ENCODE measurements at places on chromosomes 11 and 22. TPM values are rescaled to one million over a fixed set of nuclear protein-coding genes. Genes with fewer than 3 reads are reported as not detected.

Gene TSGA10IP
- total RNA-seq = 1.9 TPM

Gene OR52E8
- not detected for total RNA-seq

Gene MOGAT2
- not detected for total RNA-seq

Gene CCDC73
- not detected for total RNA-seq

Gene CHKB
- 51.8 TPM for total RNA-seq

Gene PDGFB
- total RNA-seq = 9.6 TPM

Gene CTSD
- 182 TPM for total RNA-seq

Gene KCNK4
- not detected for total RNA-seq

Gene HBD
- not detected for total RNA-seq

Gene WBP2NL
- not detected for total RNA-seq

Gene PLAAT2
- 0.61 TPM for total RNA-seq

Gene PKDREJ
- total RNA-seq = 0.04 TPM

Gene KREMEN1
- 3.2 TPM for total RNA-seq

DNA sequence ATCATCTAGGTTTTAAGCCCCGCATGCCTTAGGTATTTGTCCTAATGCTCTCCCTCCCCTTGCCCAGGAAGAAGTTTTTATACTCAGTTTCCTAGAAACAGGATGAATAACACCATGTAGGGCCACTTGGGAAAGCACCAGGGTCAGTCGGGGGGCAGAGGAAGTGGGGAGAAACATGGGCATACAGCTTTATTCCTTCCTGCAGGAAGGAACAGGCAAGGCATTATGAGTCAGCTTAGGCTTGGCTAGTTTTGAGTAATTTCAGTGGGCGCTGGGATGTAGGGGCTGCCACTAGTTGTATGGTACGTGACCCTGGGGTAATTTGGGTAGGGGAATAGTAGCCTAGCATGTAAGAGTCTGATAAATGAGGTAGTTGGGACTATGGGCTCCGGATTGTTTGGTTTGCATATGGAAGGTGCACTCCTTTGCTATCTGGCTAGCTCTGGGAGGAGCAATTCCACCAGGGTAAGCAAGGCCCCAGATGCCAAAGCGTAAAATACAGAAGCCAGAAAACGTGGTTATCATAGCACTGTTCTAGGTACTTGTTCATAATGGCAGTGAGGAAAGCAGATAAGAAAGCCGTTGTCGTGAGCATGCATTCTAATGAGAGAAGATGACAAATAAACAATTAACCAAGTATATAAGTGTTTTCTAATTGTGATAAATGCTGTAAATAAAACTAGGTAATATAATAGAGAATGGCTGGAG lies 24.8 kb downstream of the ACER3 start:
- no peak for DNase-seq

GRCh38 chr11:31214372-31214771 lies 155.2 kb downstream of the DCDC1 start:
- DNase-seq = no peak

GRCh38 chr11:7671347-7672215 lies 1.7 kb downstream of the CYB5R2 start:
- no peak for DNase-seq

- no peak for DNase-seq
These were observed 1.7 kb upstream of the SPINDOC start for GRCh38 chr11:63811522-63811921.

DNA sequence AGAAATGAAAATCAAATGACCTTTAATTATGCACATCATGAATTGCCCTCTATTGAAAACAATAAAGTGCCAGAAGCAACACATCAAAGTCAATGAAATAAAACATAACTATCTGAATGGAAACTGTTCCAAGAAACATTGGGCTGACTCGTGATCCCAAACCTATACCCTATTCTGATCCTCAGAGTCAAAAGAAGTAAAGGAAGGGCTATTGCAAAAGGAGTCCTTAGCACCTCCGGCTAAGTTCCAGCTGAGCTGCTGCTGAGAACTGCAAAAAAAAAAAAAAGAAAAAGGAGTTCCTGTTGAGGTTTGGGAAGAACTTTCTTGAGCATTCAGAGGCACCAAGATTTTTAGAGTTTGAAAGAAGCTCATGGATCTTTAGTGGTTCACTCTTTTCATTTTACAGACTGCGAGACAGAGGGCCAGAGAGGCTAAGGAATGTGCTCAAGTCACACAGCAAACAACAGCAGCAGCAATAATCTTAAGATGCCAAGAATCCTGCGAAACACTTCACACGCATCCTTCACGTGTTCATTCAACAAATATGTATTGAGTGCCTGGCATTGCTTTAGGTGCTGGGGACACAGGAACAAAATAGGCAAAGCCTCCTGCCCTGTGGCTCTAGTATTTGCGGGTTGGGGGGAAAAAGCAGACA lies 841 bp upstream of the TMPRSS13 start:
- DNase-seq = no peak

- DNase-seq = no peak
These were observed 66.0 kb downstream of the RDX start for GRCh38 chr11:110230377-110230776.

GRCh38 chr11:95923728-95924413 lies at the start of gene MTMR2:
Gene MTMR2, minus strand, starts transcription at chr11:95924107. Its CDS starts 153 bp downstream, at chr11:95923954.
- peak; percentile 38 for DNase-seq

DNA sequence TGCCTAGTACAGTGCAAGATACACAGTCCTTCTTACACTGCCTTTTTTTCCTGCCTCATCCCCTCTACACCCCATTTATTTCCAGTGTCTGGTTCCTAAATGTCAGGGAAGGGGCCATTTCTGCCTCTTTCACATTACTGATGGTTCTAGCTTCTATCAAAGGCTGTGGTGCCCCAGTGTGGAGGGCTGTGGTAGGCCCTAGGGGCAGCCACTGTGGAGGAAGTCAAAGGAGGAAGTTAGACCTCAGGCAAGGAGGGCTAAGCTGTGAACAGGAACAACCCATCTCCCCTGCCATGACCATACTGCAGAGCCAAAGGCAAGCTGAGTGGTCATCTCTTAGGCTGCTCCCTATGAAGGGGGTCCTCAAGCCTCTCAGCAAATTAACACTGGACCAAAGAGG lies 81.9 kb upstream of the CRTAM start:
- no peak for DNase-seq

GRCh38 chr11:33808228-33808828 lies 34.0 kb upstream of the FBXO3 start:
- peak; percentile 99 for DNase-seq

GRCh38 chr11:110187731-110188130 lies 94.5 kb downstream of the ZC3H12C start:
- no peak for DNase-seq

GRCh38 chr11:68965901-68966853 lies 14.6 kb downstream of the MRGPRD start:
- DNase-seq = no peak

DNA sequence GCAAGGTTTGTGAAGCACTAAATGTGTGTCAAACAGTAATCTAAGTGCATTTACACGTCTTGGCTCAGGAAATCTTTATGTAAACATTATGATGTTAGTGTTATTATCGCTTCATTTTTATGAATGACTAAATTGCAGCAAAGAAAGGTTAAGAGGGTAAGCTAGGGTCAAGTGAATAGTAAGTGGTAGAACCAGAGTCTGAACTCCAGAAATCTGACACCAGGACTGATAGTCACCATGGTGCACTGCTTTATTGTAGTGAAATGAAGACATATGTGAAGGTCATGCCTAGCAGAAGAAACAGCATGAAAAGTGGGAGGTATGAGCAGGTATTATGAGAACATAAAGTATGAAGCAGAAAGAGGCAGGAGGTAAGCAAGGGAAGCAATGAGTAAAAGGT lies 368.7 kb upstream of the TENM4 start:
- no peak for DNase-seq

GRCh38 chr11:10490398-10491241 lies 35.6 kb downstream of the AMPD3 start:
- no peak for DNase-seq

DNA sequence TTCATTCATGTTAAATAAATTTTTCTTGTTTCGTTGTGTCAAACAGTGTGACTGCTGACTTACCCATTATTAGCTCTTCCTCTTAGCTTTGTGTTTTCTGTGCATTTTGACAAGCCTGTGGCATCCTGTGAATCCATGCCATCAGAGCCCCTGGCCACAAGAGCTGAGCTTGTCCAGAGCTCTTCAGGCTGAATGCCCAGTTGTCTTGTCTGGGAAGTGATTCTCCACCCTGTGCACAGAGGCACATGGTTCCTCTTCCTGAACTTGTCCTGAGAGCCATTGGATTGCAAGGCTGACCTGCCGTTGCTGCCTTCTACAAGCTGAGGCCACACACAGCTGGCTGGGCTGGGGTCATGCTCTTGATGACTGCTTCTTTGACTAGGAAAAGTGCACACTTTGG lies 64.1 kb downstream of the PPP6R3 start:
- DNase-seq = no peak

DNA sequence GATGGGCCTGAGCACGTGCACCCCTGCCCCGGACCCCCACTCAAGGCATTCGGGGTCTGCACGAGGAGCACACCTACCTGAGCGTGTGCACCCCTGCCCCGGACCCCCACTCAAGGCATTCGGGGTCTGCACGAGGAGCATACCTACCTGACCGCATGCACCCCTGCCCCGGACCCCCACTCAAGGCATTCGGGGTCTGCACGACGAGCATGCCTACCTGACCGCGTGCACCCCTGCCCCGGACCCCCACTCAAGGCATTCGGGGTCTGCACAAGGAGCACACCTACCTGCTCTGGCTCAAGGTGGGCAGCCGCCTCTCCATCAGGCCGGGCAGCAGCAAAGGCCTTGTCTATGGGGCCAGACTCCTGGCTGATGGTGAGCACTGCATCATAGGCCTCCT lies 48.7 kb upstream of the LRRC32 start:
- no peak for DNase-seq

GRCh38 chr11:58999291-58999680 lies 60.0 kb downstream of the GLYATL1 start:
- DNase-seq = no peak

GRCh38 chr11:73551677-73552076 lies 46.2 kb downstream of the FAM168A start:
- no peak for DNase-seq

DNA sequence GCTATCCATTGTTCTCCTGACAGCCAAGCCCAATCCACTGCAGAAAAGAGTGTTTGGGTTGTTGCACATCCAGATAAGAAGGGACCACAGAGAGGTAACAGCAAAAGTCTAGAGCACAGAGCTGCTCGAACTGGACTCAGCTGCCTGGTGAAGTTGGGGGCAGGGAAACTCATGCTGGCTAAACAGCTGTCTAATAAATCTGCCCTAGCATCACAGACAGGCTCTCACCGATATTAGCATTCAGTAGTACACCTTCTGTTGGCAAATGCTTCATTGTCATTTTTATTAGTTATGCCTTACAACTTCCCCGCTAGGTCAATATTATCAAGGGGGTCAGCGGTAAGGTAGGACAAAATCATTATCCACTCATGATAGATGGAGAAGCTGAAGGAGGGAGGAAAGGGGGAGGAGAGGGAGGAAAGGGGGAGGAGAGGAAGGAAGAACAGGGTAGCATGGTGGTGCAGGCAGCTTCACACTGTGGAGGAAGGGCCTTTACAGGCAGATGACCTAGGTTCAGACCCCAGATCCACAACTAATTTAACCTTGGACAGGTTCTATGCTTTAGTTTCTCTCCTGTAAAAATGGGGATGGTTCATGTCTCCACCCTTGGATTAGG lies 102.7 kb downstream of the LARGE1 start:
- no peak for DNase-seq

DNA sequence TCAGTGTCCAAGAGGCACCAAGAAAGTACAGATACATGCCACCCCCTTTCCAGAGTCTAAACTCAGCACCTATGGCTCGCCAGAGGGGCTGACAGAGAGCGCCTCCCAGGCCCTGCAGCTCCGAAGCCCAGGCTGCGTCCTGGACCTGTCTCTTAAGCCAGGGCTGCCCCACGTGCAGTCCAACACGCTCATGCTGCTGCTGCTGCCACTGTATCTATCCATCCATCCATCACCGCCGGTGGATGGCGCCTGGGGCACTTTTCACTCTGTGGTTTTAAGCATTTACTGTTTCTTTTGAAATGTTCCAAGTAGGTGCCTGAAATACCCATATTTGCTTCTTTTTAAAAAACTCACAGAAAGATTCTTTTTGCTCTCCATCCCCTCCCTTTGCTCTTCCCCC lies 41.8 kb downstream of the MACROD1 start:
- DNase-seq = no peak

DNA sequence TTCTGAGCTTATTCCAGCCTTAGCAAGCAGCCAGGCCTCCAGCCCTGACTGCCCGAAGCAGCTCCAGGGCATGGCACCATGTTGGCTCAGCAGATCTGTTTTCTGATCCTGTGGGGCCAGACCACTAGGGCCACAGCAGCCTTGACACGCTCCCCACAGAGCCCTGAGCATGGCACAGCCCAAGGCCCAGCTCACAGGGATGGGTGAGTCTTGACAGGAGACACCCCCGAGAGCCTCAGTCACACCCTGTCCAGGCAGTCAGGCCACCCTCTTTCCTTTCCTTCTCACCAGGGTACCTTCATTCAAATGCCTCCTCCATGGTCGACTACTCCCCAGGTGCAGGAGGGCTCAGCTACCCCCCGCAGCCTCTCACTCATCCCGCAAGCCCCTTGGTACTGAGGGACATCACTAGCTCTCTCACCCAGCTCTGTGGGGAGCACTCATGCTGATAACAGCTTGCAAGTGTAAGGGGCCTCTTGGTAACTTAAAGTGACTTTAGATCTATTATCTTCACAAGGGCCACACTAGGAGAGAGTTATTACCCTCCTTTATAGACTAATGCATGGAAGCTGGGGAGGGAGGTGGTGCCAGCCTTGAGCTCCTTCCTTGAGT lies 3.9 kb upstream of the CDC42BPG start:
- no peak for DNase-seq

DNA sequence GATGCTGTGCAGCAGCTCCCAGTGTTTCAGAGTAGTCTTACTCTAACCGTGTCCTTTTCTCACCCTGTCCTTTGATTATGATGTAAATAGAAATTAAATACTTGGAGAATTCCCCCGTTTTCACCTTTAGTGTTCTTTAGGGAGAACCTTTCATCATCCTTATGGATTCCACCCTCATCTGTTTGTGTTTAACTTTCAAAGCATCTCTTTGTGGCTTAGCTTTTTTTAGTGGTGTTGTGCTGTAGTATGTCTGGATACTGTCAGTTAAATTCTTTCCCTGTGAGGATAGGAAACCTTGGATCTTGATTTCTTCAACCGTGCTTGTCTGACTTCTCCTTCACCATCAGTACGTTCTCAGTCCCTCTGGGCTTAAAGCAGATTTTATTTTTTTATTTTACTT lies 48.5 kb downstream of the PPP6R3 start:
- no peak for DNase-seq

GRCh38 chr22:43985532-43985931 lies 30.3 kb downstream of the SAMM50 start:
- no peak for DNase-seq

DNA sequence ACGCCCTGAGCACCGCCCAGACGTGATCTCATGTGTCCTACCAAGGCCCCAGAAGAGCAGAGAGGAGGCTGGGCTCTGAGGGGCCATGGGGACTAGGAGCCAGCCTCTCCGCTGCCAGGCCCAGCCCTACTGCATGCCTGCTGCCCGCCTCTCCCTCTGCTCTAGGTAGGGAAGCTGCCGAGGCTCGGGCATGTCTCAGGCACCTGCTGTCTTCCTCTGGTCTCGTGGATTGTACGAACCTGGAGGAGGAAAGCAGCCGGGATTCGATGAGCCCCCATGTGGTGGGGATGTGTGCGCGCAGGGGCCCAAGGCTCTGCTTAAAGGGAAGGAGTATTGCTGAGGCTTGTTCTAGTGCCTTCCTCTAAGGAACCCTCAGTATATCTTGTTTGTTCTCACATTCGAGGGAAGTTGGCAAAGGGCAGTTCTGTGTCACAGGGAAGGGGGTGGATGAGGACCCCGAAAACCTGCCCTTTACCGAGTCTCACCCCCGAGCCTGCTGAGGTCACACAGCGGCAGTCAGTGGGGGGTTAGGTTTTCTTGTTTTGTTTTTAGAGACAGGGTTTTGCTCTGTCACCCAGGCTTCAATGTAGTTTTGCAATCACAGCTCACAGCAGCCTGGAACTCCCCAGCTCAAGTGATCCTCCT lies 21.2 kb downstream of the DAGLA start:
- DNase-seq = peak; percentile 76

Data from H1 (cell line).